ENCODE measurements at places on chromosomes 2 and 18.

DNA sequence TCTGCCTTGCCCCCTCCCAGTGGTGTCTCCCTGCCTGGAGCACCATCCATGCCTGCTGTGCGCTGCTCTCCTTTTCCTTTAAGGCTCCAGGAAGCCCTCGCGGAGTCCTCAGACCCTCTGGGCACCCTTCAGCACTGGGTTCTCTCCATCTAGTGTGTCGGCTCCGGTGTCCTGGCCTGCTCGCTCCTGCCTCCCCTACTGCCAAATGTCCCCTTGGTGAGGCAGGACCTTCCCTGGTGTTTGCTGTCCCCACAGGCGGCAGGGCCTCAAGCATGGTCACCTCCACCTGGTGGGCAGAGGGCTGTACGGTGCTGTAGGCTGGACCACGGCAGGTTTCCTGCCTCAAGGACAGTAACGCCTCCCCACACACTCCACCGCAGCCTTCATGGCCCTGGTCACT is 90.2 kb downstream of the DGKD start:
- no peak for DNase-seq

- DNase-seq: no peak
Measured at GRCh38 chr2:593356-594026, 83.7 kb downstream of the TMEM18 start.

DNA sequence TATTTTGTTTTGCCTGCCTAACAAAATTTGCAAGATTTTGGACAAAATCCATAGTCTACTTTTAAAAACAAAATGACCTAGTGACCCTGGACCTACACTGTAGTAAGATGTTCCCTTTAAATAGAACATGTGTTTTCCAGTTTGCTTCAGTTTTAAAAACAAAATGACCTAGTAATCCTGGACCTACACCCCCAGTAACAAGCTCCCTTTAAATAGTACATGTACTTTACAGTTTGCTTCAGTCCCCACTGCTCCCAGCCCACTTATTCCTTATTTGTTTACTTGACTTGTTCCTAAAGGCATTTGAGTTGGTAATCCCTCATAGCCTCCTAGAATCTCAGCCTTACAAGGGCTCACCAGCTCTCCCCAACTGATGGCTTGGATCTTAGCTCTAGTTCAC is 34.5 kb upstream of the HTR2B start:
- no peak for DNase-seq

DNA sequence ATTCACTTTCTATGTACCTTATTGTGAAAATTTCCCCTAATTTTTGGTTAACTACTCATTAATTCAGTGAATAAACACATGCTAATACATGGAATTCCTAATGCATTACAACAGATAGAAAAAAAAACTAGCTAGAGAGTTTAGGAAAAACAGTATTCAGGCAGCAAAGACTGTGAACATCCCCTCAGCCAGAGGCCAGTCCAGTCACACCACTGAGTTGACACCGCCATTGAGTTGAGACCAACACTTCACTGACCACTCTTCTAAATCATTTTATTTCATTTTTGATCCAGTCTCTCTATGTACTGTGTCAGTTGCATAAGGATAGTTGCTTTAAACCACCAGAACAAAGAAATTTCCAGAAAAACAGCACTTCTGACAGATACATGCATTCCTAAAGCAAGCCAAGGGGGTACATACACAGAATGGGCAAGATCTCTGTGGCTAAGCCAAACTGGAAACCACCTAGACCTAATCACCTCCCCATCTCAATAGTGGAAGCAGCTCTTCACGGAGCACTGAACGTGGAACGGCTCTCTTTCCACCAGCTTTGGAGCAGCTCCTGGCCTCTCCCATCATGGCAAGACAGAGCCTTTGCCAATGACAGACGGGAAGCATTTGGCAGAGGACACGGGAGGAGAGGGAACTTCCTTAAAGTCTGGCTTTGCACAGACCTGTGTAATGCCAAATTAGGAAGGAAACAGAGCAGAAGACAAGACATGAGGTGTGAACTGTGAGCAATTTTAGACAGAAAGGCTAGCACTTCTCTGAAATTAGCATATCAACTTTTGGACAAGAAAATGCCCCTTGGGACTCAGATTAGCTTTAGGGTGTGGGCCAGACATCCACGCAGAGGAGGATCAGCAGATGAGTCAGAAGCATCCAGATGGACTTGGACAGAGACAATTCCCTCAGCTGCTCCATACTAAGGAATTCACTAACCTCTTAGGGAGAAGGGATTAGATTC is 36.4 kb downstream of the CACNB4 start:
- DNase-seq: no peak

DNA sequence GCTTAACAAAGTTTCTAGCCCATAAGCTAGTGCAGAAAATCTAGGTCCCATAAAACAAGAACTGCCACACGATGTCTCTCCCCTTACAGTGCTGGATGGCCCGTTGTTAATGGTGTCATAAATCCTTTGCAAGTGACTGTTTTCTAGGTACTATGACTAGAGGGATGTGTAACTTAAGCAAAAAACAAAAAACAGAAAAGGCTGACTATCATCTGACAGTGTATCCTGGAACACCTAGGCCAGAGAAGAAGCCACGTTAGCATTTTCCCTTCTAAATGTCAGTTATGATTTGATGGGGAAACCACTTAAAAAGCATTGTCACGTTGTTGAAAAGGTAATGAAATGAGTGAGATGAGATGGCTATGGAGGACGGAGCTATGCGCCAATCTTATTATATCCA is 2.4 kb downstream of the CASP8 start:
- DNase-seq: no peak

GRCh38 chr18:55751476-55751875 is 163.5 kb upstream of the TCF4 start:
- no peak for DNase-seq

DNA sequence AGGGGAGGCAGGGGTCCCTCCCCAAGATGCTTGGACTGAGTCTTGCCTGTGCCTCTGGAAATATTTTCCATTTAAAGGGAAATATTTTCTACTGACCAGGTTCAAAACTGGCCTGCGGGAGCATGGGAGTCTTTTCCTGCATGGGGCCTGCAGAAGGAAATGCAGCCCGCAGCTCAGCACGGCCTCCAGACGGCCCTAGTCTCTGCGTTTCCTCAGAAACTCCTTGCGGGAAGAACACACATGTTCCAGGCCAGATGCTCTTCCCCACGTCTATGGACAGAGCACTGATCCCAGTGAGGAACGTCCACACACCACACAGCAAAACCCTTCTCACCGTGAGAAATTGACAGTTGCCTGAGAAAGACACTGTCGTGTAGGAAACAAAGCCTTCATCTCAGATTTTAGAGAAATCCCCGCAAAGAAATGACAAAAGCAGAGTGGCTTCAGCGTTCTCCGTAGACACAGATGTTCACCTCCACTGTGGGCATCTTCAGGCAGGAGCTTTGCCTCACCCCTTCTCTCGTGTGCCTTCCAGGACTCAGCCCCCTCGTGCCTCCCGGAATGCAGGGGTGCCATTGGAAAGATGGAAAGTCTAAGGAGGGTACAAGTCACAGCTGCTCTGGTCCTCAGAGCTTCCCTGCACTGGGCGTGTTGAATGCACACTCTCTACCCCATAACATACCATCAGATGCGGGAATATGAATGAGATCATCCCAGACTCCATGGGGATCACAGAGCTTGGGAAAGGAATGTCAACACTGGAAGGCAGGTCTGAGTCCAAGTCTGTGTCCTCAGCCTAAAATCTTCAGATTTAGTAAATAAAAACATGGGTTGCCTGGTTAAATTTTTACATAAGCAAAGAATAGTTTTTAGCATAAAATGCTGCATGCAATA is 438.7 kb upstream of the SALL3 start:
- DNase-seq: no peak

DNA sequence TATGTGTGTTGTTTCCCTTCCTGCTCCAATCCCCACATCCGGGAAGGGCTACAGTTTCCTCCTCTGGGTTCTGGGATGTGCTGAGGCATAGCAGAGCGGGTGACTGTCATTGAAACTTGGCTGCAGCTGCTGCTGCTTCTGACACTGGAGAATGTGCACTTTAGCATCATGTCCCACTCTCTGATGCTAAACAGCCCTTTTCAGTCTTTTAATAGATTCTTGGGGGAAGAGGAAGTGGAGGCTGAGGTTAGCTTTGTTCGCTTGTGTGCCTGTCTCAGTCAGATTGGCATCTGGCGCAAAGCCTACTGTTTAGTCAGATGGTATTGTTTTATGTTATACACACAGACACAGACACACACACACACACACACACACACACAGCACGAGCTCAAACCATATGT is 136.5 kb upstream of the RND3 start:
- no peak for DNase-seq

- DNase-seq: no peak
Measured at GRCh38 chr2:7281231-7282201, 364.3 kb downstream of the RNF144A start.

Data from CD4-positive, alpha-beta memory T cell (primary cell).